Choroid plexus epithelial cell (primary cell): ENCODE measurements at places on chromosomes 4 and X.

DNA sequence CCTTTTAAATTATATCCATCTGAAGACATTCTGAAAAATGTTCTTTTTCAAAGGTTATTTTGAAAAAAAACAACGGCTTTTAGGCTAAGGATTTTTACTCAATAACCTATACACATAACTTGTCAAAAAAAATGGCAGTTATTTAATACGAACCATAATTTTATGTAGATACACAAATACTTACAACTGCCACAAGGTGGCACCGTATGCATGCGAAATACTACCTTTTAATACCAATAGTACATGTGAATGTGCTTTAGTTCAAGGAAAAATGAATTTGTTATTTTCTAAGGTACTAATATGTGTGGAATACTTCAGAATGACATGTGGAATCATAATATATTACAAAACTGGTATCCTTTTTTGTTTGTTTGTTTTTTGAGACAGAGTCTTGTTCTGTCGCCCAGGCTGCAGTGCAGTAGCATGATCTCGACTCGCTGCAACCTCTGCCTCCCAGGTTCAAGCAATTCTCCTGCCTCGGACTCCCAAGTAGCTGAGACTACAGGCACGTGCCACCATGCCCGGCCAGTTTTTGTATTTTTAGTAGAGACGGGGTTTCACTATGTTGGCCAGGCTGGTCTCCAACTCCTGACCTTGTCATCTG is 4.6 kb upstream of the MAD2L1 start:
- peak; percentile 91 for DNase-seq

GRCh38 chrX:40107291-40108161 is 9.8 kb upstream of the BCOR start:
- no peak for DNase-seq

DNA sequence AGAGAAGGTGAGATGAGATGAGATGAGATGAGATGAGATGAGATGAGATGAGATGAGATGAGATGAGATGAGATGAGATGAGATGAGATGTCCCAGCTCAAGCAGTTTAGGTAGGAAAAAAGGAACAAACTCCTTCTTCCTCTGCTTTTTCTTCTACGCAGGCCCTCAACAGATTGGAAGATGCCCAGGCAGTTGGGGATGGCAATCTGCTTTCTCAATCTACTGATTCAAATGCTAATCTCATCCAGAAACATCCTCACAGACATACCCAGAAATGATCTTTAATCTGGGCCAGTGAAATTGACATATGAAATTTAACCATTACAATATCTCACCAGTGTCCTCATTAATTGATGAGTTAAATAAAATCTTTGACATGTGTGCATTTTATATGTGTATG is 370.3 kb upstream of the SLC7A11 start:
- no peak for DNase-seq

GRCh38 chr4:1105662-1106061 is 7.7 kb downstream of the RNF212 start:
- DNase-seq: peak; percentile 56

DNA sequence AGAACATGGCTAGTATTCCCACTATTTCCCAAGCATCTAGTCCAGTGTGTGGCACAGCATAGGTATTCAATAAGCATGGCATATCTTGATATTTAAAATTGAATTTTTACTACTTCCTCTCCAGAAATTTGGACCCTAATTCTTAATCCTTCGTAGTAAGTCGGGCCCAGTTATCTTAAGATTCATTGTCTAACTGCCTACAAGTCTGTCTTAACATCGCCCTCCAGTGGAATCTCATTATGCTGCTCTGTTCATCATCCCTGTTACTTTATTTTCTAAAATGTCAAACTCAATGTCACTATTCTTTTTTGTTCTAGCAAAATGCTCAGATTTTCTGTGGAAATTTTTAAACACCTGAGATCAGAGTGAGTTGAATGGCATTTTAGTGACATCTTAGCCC is 606.2 kb downstream of the KLHL13 start:
- no peak for DNase-seq

DNA sequence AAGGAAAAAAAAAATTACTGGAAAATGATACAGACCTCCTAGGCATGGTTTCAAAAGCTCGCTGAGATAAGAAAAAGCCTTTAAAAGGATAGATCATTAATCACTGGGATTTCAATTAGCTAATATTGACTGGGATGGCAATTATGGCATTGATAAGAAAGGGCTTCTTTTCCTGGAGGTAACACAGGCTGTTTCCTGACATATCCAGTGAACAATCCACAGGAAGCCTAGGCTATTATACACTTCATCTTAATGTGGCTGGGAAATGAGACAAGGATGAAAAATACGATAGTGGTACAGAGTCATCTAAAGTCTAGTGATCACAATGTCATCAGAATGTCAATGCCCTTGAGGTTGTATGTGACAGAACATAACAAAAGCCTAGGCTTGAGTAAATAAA is 1579.3 kb downstream of the C4orf33 start:
- DNase-seq: no peak

DNA sequence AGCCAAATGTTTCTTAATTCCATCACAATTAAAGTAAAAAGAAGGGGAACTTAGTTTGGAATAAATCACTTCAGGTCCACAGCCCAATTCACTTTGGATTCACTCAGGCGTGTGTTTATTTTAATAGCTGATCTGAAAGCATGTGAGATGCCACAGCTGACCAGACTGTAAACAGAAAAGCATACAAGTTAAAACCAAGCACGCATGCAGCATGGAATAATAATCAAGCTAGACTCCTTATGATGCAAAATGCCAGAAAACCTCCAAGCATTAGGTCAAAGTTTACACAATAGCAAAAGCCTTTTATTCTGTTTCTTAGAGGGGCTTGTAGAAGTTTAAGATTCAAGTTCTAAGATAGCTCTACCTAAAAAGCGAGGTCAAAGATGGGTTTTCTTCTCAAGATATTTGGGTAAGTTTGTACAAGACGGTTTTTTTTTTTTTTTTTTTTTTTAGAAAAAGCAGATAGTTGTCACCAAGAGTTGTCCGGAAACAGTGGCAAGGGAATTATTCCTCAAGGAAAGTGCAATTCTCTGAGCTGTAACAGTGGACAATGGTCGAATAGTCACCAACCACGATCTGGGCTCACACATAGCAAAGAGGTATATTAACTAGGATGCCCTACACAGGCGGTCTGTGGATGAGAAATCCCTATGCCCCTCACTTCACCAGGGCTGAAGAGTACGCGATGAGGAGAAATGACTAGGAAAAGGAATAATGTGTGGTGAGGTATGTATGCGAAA is 763 bp upstream of the PRRG1 start:
- peak; percentile 70 for DNase-seq
